ENCODE measurements at places on chromosomes 6 and 20. TPM values are rescaled to one million over a fixed set of nuclear protein-coding genes. Genes with fewer than 3 reads are reported as not detected.

DNA sequence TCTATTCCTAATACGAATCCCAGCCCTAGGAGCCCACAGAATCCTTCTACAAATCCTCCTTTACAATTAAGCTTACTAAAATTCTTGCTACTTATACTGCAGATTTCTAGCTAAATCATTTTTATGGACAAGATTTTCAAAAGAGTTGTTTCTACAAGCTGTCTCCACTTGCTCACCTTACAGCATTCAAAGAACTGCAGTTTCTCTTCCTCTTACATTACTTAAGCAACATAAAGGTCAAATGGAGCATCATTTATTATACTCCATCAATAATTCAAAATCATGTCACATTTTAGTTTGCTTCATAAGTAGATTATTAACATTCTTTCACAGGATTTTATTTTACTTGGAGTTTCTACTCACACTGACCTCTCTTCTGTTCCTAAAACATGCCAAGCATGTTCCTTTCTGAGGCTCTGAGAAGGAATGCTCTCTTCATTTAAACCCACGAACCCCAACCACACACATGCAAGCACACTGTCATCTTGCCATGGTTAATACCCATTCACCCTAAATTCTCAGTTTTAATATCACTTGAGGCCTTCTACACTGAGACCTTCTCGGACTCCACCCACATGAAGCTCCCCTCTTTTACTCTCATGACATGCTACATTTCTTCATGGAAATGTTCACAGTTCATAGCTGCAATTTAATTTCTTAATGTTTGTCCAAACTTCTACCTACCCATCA lies 388.2 kb downstream of the TBC1D32 start:
- DNase-seq, result no peak

DNA sequence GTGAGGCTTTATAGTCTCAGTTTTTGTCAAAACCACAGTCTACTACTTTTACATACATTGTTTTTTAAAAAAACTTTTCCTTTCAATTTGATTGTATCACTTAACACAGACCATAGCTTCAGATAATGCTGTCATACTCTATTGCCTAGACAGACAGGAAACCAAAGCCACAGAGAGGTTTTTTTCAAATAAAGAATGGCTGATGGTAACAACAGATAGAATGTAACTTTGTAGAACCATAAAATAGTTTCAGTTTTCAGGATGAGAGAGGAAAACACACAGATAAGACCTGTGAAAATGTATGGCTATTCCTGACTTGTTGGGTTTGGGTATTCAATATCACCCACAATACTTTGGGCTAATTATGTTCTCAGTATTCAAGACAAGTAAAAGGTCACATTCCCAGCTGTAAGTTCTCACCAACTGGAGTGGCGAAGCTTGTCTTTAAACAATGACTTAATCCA lies 94.0 kb downstream of the ADGRG6 start:
- no peak for DNase-seq

DNA sequence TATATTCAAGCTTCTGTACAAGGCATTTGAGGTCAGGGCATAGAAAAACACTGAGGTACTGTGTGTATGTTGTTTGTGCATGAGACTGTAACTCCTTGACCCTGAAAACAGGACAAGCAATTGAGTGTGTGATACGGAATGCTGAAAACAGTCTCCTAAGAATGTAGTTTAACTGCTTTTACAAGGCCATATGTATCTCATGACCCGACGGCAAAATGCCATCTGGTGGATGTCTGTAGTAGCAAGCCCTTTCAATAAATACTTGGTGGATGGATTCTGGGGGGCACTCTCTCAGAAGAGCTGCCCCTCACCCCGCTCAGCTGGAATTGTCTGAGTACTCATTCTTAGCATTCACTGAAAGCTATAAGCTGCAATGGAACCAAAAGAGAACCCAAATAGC lies 69.3 kb upstream of the EYS start:
- DNase-seq, result no peak

DNA sequence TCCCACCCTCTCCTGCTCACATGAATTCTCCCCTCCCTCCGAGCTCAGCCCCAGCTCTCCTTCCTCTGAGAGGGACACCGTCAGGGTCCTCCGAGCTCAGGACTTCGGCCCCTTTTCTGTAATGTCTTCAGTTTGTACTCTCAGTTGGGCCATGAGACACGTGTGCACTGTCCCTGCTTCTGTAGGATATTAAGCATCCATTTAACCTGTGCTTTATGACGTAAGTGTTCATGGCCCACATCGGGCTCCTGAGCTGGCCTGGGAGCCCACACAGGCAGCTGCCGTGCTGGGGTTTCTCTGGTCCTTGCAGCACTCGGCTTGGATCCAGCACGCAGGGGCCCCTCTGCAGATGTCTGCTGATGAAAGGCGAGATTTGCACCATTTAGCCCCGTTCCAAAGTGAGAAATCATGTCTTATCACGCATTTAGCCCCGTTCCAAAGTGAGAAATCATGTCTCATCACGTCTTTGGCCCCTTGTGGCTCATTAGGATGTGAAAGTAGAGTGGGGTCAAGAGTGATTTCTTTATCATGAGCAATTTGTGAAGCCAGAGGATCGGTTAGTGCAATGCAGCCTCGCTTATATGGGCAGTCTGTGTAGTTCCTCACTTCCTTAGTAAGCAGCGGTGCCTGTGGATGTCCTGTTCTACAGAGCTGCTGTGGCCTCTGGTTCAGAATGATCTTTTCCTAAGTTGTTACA lies 25.3 kb downstream of the DUSP22 start:
- no peak for DNase-seq

Gene C6orf52
- 3.9 TPM for total RNA-seq

Gene HCRTR2
- total RNA-seq, result not detected

Gene MYB
- total RNA-seq, result 3.7 TPM

All from HCT116 (cell line).